ENCODE measurements at places on chromosomes 2 and 18.
A peak's percentile ranks its signal among the peaks of the same experiment; 100 is the strongest.

DNA sequence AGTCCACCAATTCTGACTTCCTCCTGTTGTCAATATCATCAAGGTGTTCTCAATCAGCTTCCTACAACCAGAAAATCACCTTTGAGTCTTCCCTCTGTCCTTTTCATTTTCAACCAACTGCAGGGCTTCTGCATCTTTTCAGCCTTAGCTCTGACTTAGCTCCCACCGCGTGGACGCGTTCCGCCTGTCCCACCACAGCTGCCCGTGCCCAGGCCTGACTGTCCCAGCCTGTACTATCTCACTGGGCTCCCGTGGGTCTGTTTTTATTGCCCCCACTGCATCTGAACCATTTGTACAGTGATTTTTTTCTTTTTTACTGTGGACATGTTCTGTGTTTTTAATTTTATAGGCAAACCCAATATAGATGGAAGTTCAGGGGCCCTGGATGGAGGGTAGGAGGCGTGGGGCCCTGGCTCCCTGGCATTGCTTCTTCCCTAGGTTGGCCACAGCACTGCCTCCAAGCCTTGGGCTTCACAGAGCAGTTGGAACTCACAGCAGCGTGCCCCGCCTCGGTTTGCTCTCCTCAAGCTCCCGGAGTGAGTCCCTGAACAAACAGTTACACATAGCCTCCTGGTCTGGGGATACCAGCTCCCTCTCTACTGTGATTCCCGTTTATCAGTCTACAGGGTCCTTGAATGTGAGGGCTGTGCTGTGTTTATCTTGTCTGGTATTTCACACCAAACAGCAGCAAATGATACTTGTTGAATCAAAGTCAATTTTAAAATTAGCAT, 280.6 kb upstream of the PXDN start:
- no peak for DNase-seq

GRCh38 chr18:59140302-59140885, 710 bp downstream of the SEC11C start:
- DNase-seq = peak; percentile 29

- DNase-seq = no peak
Measured at GRCh38 chr18:68780802-68781635, 16.9 kb upstream of the CCDC102B start.

DNA sequence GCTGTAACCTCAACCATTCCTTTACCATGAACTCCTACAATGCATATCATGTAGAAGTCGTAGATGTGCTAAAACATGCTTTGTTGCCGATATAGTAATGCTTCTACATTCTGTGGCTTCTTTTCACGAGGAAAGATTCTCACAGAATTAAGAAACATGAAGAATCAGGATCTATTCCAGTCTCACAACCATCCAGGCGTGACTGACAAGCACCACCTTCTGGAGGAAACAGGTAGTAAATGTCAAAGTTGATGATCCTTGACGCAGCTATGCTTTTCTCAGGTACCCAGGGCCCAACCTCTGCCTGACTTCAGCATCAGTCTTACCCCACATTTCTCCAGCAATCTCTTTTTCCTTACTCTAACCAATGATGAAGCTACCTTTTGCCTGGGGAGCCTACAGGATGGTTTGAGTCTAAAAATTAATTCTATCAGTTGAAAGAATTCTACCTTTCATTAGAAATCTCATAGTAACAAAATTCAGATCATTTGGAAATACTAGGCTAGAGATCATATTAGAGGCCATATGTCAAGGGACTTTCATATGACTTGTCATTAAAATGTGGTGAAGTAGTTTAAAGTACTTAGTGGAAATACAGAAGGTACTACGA, 123.3 kb upstream of the RND3 start:
- DNase-seq = peak; percentile 53

DNA sequence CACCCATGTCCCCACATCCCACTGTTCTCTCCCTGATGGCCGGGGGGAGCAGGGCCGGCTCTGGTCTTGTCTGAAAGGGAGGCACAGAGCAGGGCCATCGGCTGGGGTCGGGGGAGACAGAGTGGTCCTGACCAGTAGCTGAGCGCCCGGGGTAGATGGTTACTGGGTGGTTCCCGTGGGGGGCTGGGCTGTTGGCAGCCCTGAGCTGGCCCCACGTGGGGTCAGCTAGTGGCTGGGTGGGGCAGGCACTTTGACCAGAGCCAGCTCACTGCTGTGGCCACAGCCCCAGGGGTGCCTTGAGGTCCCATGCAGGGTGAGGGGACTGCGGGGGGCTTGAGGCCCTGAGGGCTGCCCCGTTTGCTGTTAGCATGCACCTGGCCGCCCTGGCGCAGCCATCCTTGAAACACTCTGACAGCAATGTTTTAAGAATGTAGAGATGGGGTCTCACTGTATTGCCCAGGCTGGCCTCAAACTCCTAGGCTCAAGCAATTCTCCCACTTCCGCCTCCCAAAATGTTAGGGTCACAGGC, 12.3 kb upstream of the NEU4 start:
- DNase-seq = no peak

GRCh38 chr2:108010912-108011591, 24.7 kb downstream of the SLC5A7 start:
- no peak for DNase-seq

GRCh38 chr2:218020966-218021535, 18.3 kb upstream of the TNS1 start:
- no peak for DNase-seq

DNA sequence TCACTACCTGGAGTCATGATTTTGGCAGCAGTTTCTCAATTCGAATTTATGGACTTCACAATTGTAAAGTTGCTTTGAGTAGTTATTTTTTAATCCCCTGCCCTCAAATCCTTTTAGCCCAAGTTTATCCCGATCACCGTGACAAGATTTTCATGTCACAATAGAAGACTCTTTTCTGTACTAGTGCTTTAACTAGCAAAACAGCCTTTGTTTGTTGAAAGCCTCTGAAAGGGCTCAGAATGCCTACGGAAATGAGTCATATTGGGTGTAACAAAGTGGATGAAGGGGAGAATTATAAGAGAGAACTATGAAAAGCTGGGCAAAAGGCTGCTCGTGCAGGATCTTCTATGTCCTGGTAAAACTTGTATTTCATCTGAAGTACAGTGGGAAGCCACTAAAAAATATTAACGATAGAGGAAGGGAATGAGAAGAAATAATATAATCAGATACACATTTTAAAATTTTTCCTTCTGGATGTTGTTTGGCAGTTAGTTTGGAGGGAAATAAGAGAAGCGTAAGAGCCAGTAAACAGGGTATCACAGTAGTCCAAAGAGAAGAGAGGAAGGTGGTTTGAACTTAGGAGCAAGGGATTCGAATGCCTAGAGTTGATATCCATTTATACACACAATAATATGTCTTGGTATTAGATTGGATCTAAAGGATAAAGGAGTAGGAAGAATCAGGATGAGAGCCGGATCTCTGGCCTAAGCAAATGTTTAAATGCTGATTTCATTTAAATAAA, 114.9 kb downstream of the GALNT13 start:
- DNase-seq = no peak
